ENCODE measurements at places on chromosomes 6 and 20. TPM values are rescaled to one million over a fixed set of nuclear protein-coding genes. Genes with fewer than 3 reads are reported as not detected.

Gene TRAPPC3L
- not detected for total RNA-seq

Gene RBM24
- total RNA-seq: 23.0 TPM

DNA sequence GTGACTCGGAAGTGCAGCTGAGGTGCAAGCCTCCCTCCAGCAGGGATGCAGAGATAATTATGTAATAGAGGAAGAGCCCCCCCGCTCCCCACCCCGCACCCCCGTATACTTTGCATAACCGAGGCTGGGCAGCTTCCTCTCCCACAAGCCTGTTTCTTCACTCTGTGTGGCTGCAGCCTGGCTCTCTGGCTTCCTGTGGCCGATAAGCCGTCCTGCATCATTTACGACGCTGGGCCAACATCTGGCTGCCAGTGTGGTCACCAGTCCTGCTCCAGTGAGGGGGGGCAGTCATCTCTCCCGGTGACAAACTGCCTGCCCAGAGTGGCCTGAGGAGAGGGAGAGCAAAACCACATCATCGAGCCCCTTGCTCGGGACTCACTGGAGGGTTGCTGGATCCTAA lies 59.2 kb downstream of the RBM38 start:
- no peak for DNase-seq
- H3K27ac ChIP-seq: no peak overlapping the region
- H3K4me1 ChIP-seq: peaks cover 5% of the 10 kb centered on the region
- no peak overlapping the region for H3K4me3 ChIP-seq

Gene IL17A
- not detected for total RNA-seq
